ENCODE measurements at places on chromosomes 11 and 22.

- peak; percentile 60 for DNase-seq
Observed at GRCh38 chr11:112784323-112785073, 176.7 kb upstream of the NCAM1 start.

DNA sequence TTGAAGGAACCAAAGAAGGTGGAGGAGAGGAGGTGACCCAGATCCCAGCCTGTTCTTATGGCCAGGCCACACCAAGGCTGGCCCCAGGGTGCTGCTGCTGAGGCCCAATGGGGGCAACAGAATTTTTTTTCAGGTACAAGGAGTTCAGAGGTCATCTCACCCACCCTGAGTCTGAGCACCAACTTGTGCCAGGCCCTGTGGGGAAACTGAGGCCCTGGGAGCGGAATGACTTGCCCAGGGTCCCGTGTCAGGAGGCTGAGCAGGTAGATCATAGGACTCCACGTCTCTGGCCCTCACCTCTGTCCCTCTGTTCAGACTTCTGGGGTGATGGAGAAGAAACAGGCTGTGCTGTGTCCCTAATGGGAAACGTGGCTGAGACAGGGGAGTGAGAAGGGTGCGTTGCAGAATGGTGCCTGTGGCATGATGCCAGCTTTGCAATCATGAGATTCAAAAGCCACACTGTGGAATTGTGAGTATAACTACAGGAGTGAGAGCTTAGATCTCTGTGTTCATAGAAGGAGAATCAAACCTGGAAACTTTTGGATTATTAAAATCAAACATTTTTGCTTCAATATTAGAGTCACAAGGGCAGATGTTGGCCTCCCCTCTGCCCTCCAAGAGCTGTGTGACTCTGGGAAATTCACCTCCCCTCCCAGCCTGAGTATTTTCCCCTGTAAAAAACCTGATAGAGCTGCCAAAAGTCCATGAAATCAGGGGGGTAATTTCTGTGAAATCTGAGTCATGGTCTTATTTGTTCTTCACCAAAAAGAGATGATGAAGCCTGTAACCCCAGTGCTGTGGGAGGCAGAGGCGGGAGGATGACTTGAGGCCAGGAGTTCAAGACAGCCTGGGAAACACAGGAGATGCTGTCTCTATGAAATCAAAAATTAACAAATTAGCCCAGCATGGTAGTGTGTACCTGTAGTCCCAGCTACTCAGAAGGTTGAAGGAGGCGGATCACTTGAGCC lies 874 bp downstream of the APOL1 start:
- DNase-seq, result no peak

- no peak for DNase-seq
Observed at GRCh38 chr22:37618674-37619073, 10.0 kb downstream of the GGA1 start.

DNA sequence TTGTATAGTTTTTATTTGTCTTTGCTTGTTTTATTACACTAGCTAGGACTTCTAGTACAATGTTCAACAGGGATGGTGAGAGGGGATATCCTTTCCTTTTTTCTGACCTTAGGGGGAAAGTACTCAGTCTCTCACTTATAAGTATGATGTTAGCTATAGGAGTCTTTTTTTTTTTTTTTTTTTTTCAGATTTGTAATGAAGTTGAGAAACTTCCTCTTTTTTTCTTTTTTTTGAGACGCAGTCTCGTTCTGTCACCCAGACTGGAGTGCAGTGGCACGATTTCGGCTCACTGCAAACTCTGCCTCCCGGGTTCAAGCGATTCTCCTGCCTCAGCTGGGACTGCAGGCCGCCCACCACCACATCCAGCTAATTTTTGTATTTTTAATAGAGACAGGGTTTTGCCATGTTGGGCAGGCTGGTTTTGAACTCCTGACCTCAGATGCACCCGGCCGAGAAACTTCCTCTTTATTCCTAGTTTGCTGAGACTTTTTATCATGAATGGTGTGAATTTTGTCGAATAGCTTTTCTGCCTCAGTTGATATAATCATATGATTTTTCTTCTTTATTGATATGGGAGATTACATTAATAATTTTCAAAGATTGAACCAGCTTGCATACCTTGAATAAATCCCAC lies 10.9 kb downstream of the TRIM22 start:
- no peak for DNase-seq

- no peak for DNase-seq
Observed at GRCh38 chr22:45239681-45240051, 1.0 kb downstream of the KIAA0930 start.

- DNase-seq, result peak; percentile 37
Observed at GRCh38 chr11:126716456-126717083, 284.0 kb downstream of the KIRREL3 start.

DNA sequence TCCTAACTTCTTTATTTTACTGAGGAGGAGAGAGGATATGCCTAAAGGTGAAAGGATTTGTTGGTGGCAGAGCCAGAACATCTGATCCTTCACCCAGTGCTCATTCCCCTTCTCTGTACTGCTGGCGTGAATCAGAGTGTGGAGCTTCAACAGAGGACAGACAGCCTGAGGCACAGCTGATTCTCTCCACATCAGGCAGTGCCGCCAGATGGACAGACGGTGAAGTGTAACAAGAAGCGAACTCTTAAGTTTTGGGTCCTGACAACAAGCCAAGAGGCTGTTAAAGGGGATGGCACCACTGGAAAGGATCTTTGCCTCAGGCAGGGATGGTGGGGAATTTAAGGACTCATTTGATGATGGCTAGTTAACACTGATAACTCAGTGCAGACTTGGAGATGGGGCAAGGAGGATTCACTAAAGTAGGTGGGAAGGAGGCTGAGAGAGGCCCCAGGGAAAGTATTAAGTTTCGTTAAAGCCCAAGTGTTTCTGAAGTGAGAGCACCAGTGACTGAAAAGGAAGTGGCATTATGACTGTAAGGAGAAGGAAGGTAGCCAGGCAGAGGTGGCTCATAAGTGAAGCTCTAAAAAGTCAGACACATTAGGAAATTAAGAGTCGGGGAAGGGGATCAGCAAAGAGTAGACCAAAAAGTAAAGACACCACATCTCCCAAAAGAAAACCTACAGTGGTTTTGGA lies 81.3 kb downstream of the CLPB start:
- no peak for DNase-seq

GRCh38 chr22:25409240-25409639 lies 155.2 kb upstream of the GRK3 start:
- DNase-seq, result no peak

GRCh38 chr11:96648991-96649390 lies 259.2 kb downstream of the JRKL start:
- DNase-seq, result no peak

DNA sequence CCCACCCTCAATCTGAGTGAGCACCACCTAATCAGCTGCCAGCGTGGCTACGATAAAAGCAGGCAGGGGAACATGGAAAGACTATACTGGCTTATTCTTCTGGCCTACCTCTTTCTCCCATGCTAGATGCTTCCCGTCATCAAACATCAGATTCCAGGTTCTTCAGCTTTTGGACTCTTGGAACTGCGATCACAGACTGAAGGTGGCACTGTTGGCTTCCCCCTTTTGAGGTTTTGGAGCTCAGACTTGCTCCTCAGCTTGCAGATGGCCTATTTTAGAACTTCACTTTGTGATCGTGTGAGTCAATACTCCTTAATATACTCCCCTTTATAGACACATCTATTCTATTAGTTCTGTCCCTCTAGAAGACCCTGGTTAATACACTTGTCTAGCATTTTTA lies 543.7 kb upstream of the RAG2 start:
- DNase-seq, result no peak

DNA sequence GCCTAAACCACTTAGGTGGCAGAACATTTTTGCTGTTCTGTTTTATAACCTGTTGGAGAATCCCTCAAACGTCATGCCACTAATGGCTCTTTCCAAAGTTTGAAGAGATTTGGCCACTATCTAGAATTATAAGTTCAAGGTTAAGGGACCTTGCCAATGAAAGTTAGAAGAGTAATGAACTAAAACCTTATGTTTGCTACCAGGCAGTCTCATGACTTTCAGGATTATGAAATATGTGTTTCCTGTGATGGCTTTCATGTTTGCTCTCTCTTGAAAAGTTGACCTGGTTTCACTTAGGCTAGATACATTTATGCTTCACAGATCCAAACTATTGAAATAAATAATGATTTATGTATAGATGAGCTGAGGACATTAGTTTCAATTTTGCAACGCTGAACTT lies 340.0 kb downstream of the LRRC4C start:
- DNase-seq, result no peak

GRCh38 chr11:924406-925157 lies 1.1 kb upstream of the AP2A2 start:
- no peak for DNase-seq

DNA sequence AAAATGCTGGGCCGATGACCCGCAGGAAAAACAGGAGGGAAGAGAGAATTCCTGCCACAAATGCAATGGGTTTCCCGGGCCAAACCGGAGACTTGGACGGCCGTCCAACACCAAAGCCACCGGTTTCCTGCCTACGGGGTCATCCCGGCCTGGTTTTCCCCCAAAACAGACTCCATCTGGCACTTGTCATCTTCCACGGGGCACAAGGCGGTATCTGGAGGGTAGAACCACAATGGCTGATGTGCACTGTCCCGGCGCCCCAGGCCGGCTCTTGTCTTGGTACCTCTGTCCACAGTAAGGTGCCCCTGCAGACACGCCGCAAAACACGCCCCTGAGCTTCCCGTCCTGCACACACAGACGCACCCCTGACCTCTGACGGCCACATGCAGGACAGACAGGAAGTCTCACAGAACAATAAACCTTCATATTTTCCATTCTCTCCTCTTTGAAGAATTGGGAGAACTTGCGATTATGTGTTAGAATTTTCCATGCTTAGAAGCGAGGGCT lies 20.1 kb downstream of the CELSR1 start:
- DNase-seq, result no peak

DNA sequence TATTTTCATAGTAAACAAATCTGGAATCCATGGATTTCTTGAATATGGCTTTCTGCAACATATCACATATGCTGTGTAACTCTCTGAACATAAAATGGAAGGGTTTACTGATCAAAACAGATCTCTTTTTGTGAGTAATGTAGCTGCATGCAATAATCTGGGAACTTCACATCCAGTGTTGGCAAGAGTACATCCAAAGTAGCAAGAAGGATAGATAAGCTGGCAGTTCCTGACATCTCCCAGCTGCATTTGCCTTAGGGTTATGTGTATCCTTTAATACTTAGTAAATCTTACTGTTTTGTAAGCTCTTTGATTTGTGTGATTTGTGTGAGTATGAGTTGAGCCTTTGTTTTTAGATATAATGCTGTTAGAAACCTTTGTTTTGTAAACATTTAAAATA lies 280.4 kb upstream of the CNTN5 start:
- DNase-seq, result no peak

- DNase-seq, result peak; percentile 28
Observed at GRCh38 chr11:12893787-12894672, 115.1 kb upstream of the RASSF10 start.

DNA sequence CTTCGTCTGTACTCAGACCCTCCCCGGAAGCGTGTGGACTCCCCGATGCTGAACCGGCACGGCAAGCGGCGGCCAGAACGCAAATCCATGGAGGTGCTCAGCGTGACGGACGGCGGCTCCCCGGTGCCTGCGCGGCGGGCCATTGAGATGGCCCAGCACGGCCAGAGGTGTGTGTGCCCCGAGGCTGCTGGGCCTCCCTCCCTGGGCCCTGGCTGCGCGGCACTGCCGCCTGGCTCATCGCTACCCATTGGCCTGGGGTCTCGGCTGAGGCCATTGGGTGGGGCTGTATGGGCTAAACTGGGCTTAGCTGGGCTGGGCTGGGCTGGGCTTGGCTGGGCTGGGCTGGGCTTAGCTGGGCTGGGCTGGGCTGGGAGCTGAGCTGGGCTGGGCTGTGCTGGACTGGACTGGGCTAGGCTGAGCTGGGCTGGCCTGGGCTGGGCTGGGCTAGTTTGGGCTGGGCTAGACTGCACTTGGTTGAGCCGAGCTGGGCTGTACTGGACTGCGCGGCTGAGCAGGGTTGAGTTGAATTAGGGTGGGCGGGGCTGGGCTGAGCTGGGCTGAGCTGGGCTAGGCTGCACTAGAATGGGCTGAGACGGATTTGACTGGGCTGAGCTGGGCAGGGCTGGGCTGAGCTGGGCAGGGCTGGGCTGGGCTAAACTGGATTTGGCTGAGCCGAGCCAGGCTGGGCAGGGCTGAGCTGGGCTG lies 40.7 kb downstream of the MOB2 start:
- no peak for DNase-seq

DNA sequence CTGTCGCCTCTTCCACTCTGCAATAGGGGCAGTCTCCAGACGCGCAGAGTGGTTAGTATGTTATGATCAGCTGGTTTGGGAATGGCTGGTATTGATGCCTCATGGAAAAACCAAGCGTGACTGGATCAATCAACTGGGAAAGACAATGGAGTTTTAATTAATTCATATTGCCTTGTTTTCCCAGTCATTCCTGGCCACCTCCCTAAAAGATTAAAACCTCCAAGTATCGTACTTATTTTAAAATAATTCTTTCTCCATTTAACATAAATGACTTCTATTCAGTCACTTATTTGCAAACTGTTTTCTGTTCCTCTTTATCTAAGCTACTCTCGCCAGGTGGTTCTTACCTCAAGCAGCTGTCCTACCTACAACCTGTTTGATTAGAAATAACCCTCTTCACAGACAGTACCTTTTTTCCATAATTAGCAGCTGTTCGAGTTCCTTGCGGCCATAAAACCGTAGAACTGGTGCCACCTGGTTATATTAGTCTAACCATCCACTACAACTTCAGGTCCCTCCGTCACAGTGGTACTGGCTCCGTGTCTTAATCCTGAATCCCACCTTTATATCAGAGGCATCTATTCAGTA lies 898 bp downstream of the ZNF215 start:
- DNase-seq, result no peak

DNA sequence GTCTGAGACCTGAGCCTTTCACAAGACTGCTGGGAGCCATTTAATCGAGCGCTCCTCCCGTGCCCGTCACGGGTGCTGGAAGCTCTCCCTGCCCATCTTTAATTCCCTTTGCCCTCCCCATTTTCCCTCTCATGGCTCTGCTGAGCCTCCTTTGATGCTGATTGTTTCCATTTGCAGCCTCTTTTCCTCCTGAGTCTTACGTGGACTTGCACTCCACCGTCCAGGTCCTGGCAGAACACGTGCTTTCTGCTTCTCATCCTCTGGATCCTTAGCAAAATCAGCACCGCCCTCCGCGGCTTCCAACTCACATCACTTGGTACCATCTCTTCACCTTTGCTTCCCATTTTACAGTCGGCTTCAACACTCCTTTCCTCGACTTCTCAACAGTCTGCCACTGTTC lies 7.3 kb downstream of the IFT27 start:
- DNase-seq, result no peak

- no peak for DNase-seq
Observed at GRCh38 chr11:22431106-22431505, 92.9 kb downstream of the SLC17A6 start.

GRCh38 chr22:42872821-42873220 lies 15.7 kb upstream of the ARFGAP3 start:
- DNase-seq, result no peak
